ACHN (cell line): ENCODE measurements at places on chromosomes 7 and 10.

- DNase-seq = peak; percentile 60
Observed at GRCh38 chr7:140478246-140479061, 851 bp downstream of the MKRN1 start.

- peak; percentile 54 for DNase-seq
Observed at GRCh38 chr10:104127411-104127810, 5.4 kb downstream of the SFR1 start.

DNA sequence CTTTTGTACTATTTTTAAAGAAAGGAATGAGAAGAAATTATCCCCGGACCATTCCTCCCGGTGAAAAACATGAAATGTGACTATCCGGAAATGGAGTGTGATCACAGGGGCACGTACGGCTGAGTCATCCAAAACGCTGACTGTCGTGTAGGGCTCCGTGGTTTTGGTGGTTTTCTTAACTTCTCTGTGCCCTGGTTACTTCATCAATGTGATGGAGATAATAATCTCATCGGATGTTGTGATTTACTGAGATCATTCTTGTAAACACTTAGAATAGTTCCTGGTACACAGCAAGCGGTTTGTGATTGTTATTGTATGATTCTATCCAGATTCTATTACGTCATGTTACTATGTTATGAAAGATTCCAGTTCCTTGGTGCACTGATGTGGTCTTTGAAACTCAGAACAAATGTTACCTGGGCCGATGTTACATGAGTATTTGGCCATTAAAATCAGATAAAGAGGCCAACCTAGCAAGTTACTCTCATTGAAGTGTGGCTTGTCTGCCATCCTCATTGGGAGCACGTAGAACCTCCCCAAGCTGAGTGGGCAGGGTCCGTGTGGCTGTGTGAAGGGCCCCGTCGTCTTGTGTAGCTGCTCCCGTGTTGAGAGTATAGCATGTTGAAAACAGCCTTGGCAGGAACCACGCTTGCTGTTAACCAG is 99.5 kb downstream of the CAMK1D start:
- DNase-seq = peak; percentile 76

DNA sequence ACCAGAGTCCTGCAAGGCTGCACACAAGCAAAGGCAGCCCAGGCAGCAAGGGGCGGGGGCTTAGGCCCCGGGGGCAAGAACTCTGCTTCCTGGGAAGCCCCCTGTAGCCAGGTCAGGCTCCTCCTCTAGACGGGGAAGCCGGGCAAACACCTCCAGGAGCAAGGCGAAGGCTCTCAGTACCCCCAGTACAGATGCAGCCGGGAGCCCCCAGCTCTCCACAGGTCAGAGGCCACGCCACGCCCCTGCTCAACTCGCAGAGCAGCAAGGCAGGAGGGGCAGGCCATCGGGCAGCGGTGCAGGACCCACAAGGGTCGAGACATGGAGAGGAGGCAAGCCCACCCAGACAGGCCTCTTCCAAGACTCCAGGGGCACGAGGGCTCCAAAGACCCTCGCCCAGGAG is 108.8 kb downstream of the MAD1L1 start:
- DNase-seq = no peak

DNA sequence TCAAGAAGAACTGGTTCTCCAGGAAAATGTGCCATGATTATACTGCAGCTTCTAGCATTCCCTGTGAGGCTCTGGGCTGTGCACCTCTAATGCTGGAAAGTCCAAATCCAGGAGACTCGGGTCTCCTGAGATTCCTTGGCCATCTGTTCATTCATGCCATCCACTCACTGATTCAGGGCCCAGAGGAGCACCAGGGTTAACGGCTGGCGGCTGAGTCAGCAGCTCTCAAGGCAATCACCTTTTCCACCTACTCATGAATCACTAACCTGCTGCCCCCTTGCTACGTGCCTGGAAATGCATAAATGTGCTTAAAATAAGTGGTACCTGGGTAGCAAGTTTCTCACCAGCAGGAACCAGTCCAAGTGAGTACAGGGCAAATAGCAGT is 132.7 kb downstream of the KCNMA1 start:
- DNase-seq = peak; percentile 91

- no peak for DNase-seq
Observed at GRCh38 chr10:84159076-84159685, 14.4 kb upstream of the GPR15LG start.

DNA sequence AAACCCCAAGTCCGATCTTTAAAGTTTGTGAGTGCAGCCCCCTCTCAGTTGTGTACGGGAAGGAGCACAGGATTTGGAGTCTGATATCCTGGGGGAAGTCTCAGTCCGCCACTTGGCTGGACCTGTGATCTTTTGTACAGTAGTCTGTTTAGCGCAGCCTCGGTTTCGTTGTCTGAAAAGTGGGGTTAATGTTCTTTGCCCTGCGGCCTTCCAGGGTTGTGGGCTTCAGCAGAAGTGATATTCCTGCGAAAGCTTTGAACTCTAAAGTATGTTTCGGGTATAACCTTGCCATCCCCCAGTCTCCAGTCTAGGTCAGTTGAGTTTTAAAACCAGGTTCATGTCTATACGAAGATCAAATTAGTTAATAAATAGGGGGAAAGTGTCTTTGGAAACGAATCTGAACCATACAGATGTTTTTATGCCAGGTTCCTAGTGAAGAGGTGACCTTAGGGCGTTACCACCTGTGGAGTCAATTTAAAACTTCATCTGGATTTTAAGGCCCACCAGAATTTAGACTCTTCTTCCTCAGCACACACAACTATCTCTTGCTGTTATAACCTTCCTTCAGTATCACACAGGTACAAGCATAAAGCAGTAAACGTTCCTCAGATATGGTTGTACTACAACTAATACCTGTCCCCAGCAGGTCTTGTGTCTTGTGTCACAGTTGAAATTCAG is 904 bp downstream of the R3HCC1L start:
- no peak for DNase-seq

- no peak for DNase-seq
Observed at GRCh38 chr7:130409067-130409711, 28.9 kb downstream of the CPA1 start.

DNA sequence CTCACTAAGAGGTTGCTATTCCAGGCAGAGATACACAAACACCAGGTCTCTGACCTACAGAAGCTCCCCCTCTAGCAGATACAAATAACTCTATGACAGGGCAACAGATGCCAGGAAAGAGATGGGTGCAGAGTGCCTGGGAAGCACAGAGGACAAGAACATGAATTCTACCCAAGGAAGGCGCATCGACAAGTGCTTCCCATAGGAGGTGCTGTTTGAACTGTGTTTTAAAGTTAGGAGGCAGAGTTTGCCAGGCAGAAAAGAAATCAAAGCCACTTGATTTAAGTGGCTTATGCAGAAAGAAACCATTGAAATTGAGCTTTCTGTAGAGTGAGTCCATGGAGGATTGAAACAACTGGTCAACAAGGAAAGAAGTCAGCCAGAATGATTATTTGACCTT is 35.3 kb upstream of the EGR2 start:
- DNase-seq = peak; percentile 50

DNA sequence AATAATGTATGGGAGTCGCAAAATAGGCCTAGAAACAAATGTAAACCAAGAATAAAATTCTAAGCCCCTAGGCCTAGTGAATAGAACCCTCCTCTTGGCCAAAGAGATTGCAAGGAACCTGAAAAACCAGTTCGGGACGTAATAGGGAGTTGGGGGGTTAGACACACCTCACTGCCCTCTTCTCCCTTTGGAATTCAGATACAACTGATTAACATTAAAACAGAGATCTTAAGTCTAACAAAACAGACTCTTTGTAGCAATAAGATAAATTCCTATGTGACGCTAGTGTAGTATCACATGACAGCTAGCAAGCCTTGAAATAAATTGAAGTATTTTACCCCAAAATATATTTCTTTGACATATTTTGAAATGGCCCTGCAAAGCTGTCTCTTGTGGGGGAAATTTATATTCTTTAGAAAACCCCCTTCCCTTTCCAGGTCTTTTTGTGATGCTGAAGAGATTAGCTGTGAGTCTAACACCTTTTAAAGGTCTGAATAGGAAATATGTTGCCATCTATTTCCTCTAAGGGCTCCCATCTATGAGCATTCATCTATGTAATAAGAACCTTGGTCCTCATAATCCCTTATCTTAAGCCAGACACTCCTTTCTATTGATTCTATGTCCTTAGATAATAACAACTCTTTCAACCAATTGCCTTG is 623.4 kb upstream of the NRG3 start:
- DNase-seq = no peak

- DNase-seq = no peak
Observed at GRCh38 chr7:39133088-39133487, 155.4 kb downstream of the POU6F2 start.

- no peak for DNase-seq
Observed at GRCh38 chr7:122311734-122312450, 7.3 kb upstream of the FEZF1 start.
